GM12878 (cell line): ENCODE measurements at places on chromosomes 13 and 19.
A peak's percentile ranks its signal among the peaks of the same experiment; 100 is the strongest.

DNA sequence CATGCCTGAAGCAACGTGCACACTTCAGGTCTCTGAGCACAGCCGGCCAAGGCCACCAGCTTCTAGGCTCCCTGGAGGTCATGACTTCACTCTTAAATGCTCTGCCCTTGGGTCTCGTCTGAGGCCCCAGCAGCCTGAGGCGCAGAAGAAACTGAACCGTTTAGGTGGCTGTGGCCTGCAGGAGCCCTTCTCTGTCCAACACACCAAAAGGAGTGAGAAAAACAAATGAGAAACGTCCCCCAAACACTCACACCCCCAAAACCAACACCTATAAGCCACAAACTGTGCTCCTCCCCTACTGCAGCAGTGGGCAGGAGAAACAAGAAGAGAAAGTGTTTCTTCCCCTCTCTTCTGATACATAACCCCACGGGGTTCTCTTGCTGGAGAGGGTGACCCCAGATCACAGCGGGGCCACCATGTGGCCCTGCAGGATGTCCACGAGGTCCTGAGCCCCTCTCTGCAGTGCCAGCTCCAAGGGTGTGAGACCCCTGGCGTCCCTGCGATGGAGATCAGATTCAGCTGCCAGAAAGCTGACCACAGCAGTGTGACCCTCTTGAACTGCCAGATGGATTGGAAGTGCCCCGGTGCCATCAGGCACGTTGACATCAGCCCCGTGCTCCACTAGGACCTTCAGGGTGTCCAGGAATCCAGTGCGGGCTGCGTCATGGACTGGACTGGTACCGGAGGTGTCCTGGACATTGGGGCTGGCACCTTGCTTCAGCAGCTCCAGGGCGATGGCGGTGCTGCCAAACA, 1.0 kb upstream of the KRI1 start:
- H3K27ac ChIP-seq, result peak overlapping the region; percentile 88
- H3K4me1 ChIP-seq, result peaks cover 23% of the 10 kb centered on the region
- peaks cover 5% of the 10 kb centered on the region; the same call in 1 of the 2 replicates for H3K36me3 ChIP-seq

GRCh38 chr13:27379694-27380641, 44.5 kb upstream of the GTF3A start:
- no peaks in the 10 kb centered on the region for H3K36me3 ChIP-seq
- H3K27me3 ChIP-seq, result peaks cover 1% of the 10 kb centered on the region; the same call in 1 of the 2 replicates
- H3K4me3 ChIP-seq, result no peak overlapping the region
- H3K4me1 ChIP-seq, result no peaks in the 10 kb centered on the region

DNA sequence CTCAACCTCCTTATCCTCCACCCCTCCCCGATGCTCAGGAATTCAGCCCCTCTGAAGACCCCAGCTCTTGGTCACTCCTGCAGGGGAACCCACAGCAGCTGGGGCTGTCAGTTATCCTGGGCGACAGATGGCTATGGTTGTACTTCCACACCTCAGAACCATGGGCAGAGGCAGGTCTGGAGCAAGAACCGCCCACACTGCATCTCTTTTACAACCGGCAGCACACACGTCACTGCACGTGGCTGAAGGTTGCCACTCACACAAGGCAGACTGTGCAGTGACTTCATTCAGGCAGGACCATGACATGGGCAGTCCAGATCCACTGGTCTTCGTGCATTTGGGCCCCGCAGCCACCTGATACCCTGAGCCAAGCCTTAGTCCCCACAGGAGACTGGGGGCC, 21.5 kb upstream of the SDHAF1 start:
- no peak overlapping the region for H3K4me3 ChIP-seq
- no peak overlapping the region for H3K27ac ChIP-seq
- no peaks in the 10 kb centered on the region for H3K27me3 ChIP-seq
- DNase-seq, result no peak
- no peaks in the 10 kb centered on the region for H3K36me3 ChIP-seq

GRCh38 chr19:55621673-55622231, 2.6 kb downstream of the ZNF784 start:
- H3K4me1 ChIP-seq, result peaks cover 9% of the 10 kb centered on the region; the same call in 1 of the 2 replicates
- H3K27ac ChIP-seq, result no peak overlapping the region
- no peak for DNase-seq
- H3K27me3 ChIP-seq, result no peaks in the 10 kb centered on the region

DNA sequence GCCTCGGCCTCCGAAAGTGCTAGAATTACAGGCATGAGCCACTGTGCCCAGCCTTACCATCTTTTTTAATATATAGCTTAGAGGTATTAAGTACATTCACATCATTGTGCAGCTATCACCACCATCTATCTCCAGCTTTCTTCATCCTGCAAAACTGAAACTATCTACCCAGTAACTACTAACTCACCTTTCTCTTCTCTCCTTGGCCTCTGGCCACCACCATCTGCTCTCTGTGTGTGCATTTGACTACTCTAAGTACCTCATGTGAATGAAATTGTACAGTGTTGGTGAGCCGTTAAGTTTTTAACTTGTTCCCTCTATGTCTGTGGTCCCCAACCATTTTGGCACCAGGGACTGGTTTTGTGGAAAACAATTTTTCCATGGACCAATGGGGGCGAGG, 56.1 kb downstream of the CDK8 start:
- H3K4me3 ChIP-seq, result no peak overlapping the region
- no peaks in the 10 kb centered on the region for H3K27me3 ChIP-seq
- DNase-seq, result no peak
- no peaks in the 10 kb centered on the region for H3K4me1 ChIP-seq
- H3K36me3 ChIP-seq, result no peaks in the 10 kb centered on the region
